Hematopoietic multipotent progenitor cell treated with erythropoietin and hydrocortisone succinate and interleukin-3 and kit ligand, for 6 days (in vitro differentiated cells): ENCODE measurements at places on chromosomes 2 and 18.

DNA sequence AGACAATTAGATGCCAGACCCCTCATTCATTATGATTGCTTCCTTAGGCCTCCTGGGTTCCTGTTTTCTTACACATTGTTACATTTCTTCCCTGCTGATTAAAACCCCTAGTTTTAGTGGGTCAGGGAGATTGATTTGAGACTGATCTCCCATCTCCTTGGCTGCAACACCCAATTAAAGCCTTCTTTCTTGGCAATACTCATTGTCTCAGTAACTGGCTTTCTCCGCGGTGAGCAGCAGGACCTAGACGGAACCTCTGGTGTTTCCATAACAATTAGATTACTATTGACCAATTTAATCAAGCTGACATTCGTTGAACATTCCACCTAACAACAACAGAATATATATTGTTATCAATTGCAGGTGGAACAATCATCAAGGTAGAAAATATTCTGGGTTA lies 1676.4 kb upstream of the SLC39A10 start:
- DNase-seq, result no peak

DNA sequence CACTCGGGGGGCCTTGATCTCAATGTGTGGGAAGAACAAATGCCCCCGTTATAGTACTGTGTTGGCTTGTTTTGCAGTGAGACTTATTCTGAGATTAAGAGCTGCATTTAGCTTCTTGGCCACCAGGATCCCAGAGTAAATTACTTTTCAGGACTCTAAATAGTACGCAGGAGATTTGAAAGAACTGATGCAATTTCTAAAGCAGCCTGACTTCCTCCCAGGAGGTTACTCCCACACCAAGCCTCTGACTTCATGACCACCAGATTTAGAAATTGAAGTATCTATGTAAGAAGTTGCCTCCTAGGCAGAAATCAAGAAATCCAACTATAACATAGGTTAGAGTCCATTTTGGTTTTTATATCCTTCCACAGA lies 67.0 kb downstream of the FEZ2 start:
- peak; percentile 34 for DNase-seq

- no peak for DNase-seq
Measured at GRCh38 chr2:40292291-40292690, 159.6 kb downstream of the SLC8A1 start.

DNA sequence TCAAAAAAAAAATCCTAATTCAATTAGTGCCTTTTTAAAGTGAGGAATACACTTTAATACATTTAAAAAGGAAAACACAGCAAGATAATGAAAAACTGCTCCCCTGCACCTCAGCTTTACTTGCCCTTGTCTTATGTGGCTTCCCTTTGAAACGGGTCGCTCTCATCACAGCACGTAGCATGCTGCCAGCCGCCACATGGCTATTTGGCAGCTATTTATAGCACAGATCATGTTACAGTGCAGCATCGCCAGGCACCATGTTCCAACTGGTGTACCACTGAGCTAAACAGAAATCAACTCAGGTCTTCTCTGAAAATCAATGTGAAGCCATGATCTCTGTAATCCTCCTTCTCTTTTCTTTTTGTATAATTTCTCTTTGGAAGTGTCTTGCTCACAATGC lies 65.1 kb downstream of the TMEM182 start:
- no peak for DNase-seq

GRCh38 chr18:45339810-45340550 lies 275.3 kb upstream of the SLC14A2 start:
- no peak for DNase-seq

GRCh38 chr2:224027070-224027469 lies 12.0 kb downstream of the SERPINE2 start:
- DNase-seq, result peak; percentile 71

GRCh38 chr18:3725115-3725514 lies 275.1 kb downstream of the TGIF1 start:
- no peak for DNase-seq

DNA sequence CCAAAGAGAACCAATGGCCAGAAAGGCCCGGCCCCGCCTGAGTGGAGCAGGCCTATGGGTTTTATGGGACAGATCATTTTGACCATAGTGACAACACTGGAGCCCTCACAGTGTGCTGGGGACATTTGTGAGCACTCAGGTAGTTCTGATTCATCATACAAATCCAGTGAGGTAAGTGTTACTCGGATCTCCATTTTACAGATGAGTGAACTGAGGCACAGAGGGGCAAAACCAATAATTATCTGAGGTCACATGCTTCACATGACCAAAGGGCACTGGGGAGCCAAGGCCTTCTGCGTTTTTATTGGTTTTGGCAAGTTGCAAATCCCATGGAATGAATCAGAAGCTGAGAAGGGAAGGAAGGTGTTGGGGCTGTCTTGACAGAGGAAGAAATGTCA lies 111.5 kb upstream of the MGAT5 start:
- no peak for DNase-seq

- DNase-seq, result no peak
Measured at GRCh38 chr2:190432567-190433231, 24.5 kb downstream of the MFSD6 start.

DNA sequence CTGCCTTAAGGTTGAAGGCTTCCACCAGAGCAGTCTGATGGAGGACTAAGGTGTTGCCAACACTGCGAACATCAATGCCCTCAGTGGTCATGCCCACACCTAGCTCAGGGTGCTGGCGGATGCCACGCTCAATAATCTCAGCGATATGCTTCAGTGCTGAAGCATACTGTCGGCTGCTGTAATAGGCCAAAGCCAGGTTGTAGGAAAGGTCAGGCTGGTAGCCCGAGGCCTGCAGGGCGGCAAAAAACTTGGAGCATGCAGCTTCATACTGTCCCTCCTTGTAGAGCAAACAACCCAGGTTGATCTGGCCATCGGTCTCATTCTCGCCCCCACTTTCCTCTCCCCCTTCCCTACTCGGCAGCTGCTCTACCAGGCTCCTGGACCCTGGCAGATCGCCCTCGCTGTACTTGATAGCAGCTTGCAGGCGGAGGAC lies 159.4 kb downstream of the AGPS start:
- peak; percentile 57 for DNase-seq

DNA sequence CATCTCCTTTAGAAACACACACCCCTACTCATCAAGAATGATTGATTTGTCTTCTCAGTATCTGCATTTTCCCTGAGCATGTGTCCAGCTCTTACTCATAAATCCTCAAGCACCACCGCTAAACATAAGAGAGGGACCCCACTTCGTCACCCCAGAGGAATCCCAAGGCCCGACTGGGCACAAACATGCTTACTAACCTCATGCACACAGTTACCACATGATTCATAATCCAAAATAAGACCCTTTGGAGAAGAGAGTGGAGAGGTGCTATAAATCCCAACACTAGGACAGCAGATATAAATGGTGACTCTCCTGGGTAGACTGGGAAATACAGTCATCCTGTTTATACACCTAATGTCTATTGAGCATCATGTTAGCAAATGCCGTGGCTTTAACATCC lies 843.2 kb upstream of the ID2 start:
- no peak for DNase-seq

DNA sequence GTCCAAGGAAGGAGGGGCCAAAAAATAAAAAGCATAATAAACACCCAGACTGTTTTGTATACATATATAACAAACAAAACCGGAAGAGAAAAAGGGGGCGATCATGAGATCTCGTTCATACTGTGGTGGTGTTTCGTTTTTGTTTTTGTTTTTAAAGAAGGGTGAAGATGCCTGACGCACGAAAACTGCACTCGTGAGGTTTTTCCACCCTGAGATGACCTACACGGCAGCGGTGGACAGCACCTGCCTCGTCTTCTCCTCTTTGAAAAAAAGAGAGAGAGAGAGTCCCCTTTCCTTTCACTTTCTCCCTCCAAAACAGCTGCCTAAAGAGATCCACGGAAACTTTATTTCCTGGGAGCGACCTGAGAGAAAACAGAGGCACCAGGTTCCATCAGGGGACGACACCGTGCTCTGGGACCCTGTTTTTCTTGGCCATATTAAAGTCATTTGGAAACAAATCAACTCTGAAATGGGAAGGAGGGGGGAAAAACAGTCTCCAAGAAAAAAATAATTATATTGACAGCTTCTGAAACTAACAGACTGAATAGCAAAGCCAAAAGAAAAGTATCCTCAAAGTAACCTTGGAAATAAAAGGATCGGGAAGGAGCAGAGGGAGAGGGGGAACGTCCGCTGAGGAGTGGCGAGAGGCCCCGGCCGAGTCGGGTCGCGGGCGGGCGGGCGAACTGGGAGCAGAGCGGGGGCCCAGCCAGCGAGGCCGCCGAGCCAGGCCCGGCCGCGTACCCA lies 3.5 kb downstream of the POU3F3 start:
- DNase-seq, result no peak

DNA sequence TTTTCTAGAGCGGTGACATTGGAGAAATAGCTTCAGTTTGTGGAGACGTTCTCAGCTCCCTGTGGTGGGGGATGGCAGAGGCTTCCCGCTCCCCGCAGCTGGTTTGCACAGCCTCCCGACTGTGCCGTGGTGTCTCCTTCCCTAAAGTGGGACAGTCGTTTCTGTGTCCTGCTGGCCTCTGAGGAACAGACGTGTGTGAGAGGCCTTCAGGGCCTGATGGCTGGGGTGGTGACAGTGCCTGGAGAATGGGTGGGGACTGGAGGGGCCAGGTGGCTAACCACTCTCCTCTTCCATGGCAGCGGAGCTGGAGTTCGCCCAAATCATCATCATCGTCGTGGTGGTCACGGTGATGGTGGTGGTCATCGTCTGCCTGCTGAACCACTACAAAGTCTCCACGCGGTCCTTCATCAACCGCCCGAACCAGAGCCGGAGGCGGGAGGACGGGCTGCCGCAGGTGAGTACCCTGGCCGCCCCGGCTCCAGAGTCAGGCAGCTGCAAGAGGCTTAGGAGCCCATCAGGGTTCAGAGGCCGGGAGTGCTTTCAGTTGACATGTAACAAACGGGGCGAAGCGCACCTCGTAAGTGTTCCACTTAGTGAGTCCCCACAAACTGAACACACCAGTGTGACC lies 105.4 kb downstream of the FAM210A start:
- DNase-seq, result no peak

DNA sequence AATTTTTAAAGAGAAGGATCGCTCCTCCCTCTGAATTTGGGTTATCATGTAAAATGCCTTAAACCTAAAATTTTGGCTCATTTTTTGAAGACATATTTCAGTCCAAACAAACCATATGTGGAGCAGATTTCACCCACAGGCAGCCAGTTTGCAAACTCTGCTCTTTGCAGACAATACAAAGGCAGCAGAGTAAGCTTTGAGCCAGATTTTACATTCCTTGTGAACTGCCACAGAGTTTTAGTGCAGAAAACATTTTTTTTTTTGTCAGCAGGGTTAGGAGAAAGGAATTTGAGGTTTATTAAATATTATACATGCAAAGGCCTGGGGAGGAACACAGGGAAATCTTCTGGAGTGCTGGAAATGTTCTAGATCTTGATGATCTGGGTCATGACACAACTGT lies 171.9 kb upstream of the FN1 start:
- DNase-seq, result no peak

DNA sequence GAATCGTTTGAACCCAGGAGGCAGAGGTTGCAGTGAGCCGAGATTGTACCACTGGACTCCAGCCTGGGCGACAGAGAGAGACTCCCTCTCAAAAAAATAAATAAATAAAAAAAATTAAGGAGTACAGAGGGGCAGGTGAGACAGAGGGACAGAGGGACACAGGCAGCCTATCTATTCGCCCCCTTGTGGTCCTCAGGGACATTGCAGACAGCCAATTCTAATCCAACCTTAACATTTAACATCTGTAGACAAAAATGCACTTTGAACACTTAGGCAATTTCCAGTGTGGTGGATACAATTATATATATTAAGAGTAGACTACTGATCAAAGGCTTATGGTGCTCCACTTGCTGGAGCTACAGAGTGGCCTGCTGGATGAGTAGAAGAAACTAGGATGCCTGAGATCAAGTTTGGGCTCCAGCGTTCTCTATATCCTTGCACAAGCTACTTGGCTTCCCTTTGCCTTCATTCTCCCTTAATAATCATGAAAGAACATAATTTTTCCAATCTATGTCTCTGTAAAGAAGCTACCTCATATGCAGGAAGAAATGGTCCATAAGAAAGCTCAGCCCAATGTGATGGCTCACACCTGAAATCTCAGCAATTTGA lies 8.2 kb upstream of the SMARCAL1 start:
- peak; percentile 72 for DNase-seq

DNA sequence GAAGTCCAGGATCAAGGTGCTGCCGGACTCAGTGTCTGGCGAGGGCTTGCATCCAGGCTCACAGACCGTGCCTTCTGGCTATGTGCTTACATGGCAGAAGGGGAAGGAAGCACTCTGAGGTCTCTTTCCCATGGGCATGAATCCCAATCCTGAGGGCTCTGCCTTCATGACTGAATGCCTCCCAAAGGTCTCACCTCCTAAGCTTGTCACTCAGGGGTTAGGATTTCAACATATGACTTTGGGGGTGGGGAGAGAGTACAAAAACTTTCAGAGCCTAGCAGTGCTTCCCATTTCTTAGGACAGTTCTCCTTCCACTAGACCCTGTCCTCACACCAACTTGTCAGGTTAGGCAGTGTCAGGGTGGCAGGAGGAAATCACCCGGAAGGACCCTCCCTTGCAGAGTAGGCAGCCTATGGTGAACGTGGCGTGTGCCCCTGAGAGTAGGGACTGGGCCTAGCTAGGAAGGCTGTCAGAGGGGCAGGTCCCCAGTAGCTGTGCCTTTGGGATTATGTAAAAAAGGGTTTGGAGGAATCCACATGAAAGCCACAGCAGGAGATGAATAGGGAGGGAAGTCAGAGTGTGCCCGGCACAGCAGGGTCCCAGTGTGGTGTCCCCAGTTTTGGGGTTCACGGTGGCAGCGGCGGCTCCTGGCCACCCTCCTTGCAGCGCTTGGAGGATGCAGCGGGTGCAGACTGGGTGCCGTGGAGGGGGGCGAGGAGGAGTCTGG lies 233.3 kb downstream of the LDLRAD4 start:
- DNase-seq, result peak; percentile 17

DNA sequence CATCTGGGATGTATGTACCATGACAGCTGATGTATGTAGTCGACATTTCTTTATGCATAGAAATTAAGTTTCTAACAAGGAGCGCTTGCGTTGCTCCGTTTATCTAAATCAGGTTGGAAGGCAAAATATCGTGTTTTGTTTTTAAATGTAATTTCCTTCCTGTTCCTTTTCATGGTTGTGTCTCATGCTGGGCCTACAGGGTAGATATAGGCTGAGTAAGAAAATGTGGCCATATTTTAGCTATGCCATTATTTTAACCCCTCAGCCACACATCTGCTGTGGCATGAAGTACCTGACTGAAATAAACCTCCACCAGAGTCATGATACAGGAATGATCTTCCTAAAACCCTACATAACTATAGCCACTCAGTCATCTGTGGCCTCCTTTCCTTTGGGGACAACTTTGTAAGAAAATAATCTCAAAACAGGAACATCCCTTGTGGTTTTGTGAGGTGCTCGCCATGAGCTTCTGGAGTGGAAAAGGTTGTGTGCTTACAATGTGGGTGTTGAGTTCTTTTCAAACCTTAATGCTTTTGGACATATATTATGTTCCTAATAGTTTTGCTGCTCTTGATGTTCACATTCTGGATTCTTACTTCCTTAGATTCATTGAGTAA lies 214.3 kb downstream of the FAM210A start:
- peak; percentile 28 for DNase-seq

- DNase-seq, result no peak
Measured at GRCh38 chr18:48947092-48947491, 3.7 kb downstream of the SMAD7 start.

GRCh38 chr2:99715956-99716355 lies 226.1 kb upstream of the REV1 start:
- DNase-seq, result no peak
